Stimulated activated CD4-positive, alpha-beta T cell treated with anti-CD3 and anti-CD28 coated beads, Interleukin-2, amount 100 ng/mL, for 4 hours (primary cell): ENCODE measurements at places on chromosomes 12 and 14.
A peak's percentile ranks its signal among the peaks of the same experiment; 100 is the strongest.

DNA sequence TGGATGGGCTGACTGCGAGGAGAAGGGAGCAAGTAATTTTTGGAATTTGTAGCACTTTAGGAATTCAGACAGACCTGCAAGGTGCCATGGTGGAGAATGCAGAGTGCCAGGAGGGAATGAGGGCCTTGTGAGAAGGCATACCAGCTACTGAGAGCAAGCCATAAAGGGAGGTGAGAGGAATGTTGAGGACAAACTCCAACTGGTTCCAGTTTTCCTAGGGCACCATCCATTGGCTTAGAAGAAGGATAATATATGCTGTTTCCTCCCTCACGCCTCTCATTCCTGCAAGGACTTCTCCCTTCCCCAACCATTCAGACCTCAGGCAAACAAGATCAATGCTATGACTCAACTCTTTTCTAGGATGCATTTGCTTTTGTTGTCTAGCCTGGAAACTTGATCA, 11.2 kb upstream of the DAAM1 start:
- DNase-seq, result no peak

GRCh38 chr14:79967001-79967400, 244.3 kb downstream of the DIO2 start:
- DNase-seq, result no peak

DNA sequence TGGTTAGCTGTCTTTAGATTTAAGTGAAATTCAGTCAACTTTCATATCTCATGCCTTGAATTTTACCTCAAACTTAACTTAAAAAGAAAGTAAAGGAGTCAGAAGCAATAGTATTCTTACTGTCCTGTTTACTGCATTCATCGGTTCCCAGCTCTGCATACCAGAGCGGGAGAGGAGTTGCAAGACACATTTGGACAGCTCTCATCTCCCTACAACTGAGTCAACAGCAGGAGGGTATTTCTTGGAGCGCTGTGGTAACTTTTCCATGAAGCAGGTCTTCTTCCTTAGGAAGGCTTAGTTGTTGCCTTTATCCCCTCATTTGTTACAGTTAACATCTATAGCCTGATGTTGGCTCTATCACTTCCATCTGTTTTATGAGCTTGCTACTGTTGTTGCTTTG, 65.1 kb downstream of the TRMT5 start:
- no peak for DNase-seq

- no peak for DNase-seq
Observed at GRCh38 chr14:54730156-54730961, 163.4 kb downstream of the SAMD4A start.

DNA sequence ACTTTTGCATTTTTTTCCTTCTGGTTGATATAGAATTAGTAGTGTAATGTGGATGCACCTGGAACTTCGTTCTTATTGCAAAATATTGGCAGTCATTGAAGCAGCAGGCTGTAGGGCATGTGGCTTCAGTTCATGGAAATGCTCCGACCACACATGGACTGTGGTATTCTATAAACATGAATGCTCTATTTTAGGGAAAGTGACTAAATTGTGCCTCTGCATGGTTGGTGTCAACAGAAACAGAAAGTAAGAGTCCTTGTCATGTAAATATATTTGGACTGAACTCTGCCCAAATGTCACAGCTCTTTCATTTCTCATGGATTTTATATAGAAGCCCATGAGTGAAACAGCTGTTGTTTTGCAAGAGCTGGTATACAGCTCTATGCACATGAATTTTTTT, 917.0 kb downstream of the LRFN5 start:
- no peak for DNase-seq

- DNase-seq, result no peak
Observed at GRCh38 chr14:55398679-55399078, 13.0 kb downstream of the ATG14 start.

- DNase-seq, result no peak
Observed at GRCh38 chr12:30100741-30101140, 317.0 kb upstream of the TMTC1 start.

DNA sequence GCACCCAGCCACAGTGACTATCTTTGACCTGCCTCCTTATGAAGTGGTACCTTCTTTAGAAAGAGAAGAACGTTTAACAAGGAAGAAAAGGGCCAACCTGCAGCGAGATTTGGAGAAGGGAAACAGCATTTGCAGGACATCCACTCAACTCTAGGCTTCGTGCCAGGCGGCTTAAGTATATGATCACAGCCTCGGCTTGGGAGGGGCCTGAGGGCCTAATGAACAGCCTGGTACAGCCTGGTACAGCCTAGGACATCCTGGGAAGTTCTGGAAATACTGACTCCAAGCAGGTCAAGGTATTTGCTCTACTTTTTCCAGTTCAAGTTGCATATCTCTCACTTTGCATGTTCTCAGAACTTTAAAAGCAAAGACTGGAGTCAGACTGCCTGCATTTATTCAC, 16.1 kb downstream of the HCAR2 start:
- no peak for DNase-seq

DNA sequence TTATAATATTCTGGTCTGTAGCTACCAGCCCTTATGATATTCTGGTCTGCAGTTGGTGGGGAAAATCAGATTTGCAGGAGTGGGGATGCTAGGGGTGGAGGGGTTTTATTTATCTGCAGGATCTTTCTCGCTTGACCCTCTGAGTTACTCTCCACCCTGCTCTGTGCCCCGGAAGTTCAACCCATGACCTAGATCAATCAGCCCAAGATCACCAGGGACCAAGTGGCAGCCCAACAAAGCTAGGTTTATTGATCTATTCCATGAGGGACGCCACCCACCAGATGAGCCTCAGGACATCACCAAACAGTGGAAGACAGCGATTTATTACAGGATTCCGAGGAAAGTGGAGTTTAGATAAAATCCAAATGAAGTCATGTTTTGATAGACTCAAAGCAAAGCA, 25.8 kb upstream of the C12orf76 start:
- no peak for DNase-seq

- DNase-seq, result no peak
Observed at GRCh38 chr12:127060310-127060847, 1206.6 kb upstream of the TMEM132C start.

DNA sequence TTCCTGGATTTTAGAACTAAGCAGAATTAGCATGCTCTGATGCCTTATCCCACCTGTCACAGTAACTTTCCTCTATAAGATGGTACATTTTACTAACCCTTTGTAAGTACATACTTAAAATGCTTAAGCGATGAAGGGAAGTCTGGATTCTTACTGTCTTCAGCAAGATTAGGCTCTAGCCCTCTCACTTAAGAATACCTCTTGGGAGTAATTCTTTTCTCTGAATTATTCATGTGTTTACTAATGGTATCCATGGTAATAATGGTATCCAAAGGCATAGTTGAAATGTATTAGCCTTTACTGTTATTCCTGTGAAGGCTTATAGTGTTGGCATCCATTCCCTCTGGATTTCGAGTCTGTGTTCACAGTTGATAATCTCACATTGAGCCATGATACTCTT, 176.9 kb downstream of the MON2 start:
- DNase-seq, result no peak

GRCh38 chr12:79295572-79295971, 395.2 kb downstream of the PAWR start:
- DNase-seq, result no peak

- DNase-seq, result no peak
Observed at GRCh38 chr12:96444399-96444798, 44.2 kb upstream of the CDK17 start.

- DNase-seq, result no peak
Observed at GRCh38 chr14:59268011-59268410, 79.5 kb downstream of the DAAM1 start.

DNA sequence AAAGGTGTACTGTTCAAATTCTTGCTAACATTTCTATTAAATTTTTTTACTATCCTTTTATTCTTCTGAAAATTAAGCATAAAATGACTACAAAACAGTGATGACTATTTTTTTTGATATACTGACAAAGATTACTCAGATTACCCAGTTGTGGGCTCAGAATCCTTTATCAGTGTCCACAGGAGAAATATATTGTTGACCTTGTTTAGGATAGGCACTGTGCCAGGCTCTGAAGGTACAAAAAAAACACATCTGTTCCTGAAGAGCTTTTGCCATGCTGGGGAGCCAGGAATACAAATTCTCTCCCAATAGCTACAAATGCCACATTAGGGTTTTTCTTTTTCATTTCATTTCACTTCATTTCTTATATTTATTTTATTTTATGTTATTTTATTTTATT, 26.9 kb upstream of the GCH1 start:
- DNase-seq, result no peak

DNA sequence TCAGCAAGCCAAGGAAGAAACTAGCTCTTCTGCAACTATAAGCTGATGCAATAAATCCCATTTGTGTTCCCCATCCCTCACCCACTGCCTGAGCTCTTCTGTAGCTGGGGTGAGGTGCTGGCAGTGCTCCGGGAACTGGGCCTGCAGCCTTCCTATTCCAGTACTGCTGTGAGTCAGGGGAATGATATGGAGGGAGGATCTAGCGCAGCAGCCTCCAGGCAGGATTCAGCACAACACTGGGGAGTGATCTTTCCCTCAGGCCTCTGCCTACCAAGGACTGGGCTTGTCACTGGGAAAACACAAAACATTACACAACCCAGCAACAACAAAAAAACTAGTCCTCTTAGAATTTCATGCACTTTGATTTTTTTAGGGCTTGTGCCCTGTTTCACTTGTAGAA, 58.7 kb downstream of the ST8SIA1 start:
- DNase-seq, result no peak

DNA sequence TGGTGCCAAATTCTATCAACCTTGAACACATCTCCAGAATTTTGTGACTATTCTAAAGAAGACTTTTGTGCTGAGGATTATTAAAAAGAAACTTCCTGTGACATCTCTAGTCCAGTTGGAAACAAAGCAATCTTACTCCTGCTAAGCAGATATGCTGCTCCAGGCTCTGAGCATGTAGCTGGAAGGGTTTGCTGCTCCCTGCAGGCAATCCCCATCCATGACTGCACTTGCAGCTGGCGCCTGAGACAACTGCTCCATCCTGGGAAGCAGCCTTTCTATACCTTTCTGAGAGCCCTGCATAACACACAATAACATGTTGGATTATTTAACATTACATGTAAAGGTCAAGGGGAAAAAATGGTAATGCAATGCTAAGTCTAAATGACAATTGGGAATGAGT, 105.1 kb downstream of the NDUFA12 start:
- no peak for DNase-seq

GRCh38 chr12:126572170-126572569, 1506.9 kb downstream of the AACS start:
- DNase-seq, result no peak

DNA sequence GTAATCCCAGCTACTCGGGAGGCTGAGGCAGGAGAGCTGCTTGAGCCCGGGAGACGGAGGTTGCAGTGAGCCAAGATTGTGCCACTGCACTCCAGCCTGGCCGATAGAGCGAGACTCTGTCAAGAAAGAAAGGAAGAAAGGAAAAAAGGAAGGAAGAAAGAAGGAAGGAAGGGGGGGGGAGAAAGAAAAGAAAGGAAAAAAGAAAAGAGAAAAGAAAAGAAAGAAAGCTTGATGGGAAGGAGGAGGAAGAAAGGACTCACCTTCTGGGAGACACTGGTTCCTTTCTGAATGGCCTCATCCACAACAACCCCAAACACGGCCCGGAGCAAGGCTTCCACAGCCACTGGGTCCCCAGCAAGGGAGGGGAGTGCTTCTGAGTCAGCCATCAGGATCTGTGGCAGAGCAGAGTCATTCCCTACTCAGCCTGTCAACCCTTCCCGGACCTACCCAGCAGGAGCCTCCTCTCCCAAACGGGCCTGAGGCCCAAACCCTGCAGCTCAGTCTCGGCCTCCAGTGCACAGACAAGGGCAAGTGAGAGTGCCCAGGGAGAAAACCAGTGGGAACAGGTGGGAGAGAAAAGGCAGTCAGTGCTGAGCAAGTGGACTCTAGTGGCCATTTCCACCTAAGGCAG, 7.3 kb upstream of the ZNF740 start:
- DNase-seq, result no peak

DNA sequence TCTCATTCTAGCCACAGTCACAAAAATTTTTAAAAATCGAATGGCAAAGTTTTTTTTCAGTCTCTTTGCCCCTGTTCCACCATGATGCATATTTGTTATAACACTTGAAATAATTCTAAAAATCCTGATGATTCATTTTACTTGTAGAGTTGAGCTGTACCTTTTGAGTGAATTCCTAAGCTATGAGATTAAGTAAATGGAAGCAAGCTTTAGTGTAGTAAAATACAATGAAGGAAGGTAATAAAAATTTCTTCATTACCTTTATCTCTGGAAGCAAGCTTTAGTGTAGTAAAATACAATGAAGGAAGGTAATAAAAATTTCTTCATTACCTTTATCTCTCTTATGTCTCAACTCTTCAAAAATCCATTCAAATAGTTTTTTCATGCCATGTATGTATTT, 46.1 kb downstream of the TMTC3 start:
- DNase-seq, result no peak

- peak; percentile 44 for DNase-seq
Observed at GRCh38 chr12:113961921-113962710, 4.0 kb downstream of the RBM19 start.

GRCh38 chr12:54175200-54175963, 13.4 kb downstream of the SMUG1 start:
- no peak for DNase-seq

DNA sequence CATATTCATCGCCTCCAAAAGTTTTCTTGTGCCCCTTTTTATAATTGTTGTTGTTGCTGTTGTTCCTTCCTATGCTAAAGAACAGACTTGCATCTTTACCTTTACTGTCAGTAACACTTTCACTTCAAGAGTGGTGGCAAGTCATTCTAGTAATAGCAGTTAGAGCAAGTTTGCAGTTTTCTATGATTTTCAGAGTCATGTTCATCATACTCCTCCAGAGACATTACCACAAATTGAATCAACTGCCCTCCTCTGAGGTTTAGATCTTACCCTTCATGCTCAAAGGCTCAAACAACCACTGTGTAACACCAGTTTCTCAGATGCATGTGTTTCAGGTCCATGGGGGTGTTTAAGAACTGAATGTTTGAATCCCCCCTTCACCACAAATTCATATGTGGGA, 763.4 kb downstream of the LRFN5 start:
- DNase-seq, result no peak

DNA sequence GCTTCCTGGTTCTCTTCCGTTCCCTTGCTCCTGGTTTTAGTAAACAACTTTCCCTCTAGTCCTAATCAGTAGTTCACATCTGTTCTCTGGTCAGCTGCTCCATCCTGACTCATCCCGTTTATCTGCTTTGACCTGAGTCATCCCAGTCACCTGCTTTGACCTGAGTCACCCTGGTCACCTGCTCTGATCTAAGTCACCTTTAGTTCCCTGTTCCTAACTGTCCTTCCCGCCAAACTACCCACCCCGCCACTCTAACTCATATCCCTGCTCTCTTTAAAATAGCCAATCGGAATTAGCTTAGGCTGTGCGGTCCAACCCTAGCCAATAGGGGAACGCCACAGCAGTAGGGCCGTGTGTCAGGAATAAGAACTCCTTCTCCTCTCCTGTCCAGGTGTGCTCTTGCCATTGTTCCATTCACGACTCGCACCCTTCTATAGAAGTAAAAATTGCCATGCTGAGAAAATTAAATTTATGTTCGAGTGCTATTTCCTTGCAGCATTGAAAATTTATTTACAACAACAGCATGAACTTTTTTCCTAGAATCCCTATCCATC, 3.1 kb upstream of the ANKRD33 start:
- DNase-seq, result no peak

- no peak for DNase-seq
Observed at GRCh38 chr14:67457782-67458181, 30.7 kb downstream of the TMEM229B start.

GRCh38 chr14:70827347-70827746, 18.0 kb upstream of the MAP3K9 start:
- DNase-seq, result no peak

- no peak for DNase-seq
Observed at GRCh38 chr14:99699085-99699760, 15.1 kb downstream of the CYP46A1 start.
